Activated gamma-delta T cell (primary cell): ENCODE measurements at places on chromosomes 16 and 17.

DNA sequence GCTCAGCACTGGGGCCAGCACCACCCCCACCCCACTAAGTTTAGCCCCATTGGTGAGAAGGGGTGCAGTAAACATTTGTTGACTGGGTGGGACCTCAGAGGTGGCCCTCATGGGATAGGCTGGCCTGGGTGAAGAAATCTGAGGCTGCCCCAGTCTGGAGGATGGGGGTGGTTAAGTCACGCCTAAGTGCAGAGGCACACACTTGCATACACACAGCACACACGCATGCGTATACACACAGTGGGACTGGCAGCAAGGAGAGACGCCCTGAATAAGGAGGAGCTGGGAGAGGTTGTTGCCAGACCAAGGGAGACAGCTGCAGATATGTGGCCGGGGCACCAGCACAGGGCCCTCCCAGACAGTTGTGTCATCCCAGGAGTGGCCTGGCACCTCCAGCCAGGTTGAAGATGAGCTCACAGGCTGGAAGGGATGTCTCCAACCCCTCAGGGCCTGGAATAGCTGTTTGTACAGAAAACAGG lies 3.0 kb upstream of the BCAR1 start:
- no peak for DNase-seq

DNA sequence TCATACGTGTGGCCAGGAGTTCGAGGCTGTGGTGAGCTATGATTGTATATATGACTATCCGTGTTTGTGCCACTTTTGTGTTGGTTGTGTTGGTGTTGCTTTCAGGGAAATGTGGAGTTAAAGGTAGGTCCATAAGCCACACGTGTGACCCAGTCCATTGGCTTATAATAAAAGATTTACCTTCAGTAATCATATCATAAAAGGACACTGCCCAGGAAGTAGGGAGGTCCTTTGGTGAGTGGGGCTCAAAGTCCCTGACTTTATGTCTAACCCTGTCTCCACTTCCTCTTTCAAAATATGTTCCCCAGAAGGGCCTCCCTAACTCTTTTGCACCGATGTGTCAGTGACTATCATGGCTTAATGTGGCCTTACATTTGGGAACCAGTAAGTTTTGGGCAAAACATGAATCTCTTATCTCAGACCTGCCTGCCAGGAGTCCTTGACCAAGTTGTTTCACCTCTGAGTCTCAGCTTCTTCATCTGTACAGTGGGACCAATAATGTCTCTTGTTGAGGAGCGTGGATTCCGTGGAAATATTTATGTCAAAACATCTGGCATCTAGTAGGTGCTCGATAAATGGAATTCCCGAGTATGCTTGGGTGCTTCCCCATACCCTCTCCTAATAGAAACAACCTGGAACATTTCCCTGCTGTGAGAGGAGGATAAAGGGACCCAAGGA lies 4.8 kb downstream of the TNP2 start:
- no peak for DNase-seq

DNA sequence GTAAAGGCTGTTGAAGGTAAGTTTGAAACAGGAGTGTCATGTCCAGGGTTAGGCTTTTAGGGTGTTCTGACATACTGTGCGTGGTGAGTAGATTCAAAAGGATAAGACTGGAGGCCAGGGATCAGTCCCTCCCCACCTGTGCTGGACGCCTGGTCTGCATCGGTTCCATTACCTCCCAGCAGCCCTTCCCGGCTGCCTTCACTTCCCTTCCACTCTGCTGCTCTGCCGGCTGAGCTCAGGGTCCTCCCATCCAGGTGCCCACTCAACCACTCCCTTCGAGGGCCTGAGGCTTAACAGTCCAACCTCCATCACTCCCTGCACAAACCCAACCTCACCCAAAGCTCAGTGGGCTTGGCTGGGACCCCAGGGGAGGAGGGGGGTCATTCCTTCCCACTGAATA lies 4.1 kb upstream of the SLC5A10 start:
- DNase-seq, result no peak

- no peak for DNase-seq
Observed at GRCh38 chr16:29809031-29809747, 2.8 kb upstream of the PRRT2 start.

DNA sequence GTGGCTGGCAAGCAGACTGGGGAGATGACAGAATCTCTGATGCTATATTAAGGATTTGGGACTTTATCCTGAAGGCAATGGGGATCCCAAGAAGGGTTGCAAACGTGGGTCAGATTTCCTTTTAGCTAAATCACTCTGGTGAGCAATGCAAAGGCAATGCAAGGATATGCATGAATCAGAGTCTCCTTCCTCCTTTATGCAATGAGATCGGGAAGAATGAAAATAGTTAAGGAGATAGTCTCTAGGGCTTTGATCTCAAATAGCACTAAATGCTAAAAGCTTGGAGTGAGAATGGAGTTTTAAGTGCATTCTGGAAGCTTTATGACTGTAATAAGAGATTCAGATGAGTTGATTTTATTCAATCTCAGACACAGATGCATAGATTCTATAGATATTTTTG lies 27.2 kb upstream of the SHISA9 start:
- no peak for DNase-seq

DNA sequence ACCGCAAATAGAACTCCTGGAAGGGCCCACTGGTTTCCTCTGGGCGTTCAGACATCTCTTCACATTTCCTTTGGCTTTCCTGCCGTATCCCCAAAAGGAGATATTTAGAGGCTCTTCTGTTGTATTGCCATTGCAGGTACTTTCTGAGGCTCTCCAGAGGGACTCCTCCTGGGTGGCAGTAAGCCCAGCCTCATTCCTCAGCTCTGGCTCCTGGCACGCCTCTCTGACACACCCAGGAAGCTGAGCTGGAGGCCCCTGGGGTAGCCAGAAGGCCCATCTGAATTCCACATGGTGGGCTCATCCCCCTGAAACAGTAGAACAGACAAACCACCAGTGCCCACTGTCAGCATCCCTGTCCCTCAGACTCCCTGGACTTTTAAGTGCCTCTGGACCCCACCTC lies 206.7 kb downstream of the PARN start:
- no peak for DNase-seq

DNA sequence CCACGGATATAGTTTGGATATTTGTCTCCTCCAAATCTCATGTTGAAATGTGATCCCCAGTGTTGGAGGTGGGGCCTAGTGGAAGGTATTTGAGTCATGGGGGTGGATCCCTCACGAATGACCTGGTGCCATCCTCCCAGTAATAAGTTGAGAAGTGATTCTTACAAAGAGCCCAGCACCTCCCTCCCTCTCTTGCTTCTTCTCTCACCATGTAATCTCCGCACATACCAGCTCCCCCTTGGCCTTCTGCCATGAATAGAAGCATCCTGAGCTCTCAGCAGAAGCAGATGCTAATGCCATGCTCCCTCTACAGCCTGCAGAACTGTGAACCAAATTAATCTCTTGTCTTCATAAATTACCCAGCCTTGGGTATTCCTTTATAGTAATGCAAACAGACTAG lies 41.9 kb upstream of the RBBP6 start:
- no peak for DNase-seq

- no peak for DNase-seq
Observed at GRCh38 chr16:10964891-10965326, 20.5 kb downstream of the CLEC16A start.

- DNase-seq, result no peak
Observed at GRCh38 chr16:56475201-56475600, 23.8 kb downstream of the OGFOD1 start.

DNA sequence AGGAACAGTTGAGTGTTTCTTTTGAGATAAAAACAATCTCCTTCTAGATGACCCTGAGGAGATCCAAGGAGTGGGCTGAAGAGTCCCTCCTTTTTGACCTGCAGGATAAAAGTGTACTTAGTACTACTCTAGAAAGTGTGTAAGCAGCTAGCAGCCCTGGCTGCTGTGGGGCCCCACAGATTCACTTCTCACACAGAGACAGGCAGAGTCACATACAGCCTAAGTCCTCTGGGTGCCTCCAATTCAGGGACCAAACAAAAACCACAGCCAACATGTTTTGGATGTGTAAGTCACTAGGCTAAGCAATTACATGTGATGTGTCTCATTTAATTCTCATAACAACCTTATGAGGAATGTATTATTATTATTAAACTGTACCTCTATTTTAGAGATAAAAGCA lies 97.1 kb downstream of the TMEM100 start:
- no peak for DNase-seq

- no peak for DNase-seq
Observed at GRCh38 chr17:42547001-42547461, 5.7 kb upstream of the HSD17B1 start.

DNA sequence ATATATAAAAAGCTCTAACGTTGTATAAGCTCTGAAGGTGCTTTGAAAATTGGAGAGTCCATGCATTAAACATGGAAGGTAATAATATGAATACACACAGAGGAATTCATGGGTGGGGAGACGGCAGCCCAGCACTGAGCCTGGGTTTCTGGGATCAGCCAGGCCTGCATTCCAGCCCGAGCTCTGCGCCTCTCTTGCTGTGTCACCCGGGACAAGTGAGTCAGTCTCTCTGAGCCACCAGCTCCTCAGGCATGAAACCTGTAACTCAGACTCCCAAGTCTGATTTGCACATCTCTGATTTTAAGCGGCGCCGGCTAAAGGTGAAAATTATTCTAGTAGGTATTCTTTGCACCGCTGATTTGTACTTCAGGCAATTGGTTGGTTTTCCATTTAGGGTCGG lies 238.8 kb downstream of the MRTFB start:
- no peak for DNase-seq

GRCh38 chr16:90040152-90041023 lies 21.1 kb upstream of the DBNDD1 start:
- no peak for DNase-seq

- no peak for DNase-seq
Observed at GRCh38 chr17:63841350-63842172, 924 bp downstream of the SMARCD2 start.

GRCh38 chr16:83619381-83620150 lies 188.2 kb upstream of the HSBP1 start:
- DNase-seq, result no peak

- no peak for DNase-seq
Observed at GRCh38 chr16:78633551-78633950, 534.1 kb downstream of the WWOX start.

DNA sequence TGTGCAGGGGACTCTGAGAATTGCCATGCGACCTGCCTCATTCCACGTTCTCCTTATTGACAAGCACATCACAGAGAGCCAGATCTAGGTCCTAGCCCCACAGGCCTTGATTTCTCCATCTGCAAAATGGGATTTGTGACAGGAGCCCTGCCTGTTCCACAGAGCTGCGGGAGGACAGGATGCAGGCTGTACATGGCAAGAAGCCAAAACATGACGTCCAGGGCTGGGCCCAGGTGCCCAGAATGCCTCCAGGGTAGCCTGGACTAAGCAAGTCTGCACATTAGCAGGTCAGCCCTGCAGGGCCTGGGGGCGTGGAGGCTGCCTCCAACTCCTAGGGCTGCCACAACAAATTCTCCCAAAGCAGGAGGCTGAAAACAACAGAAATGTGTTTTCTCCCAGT lies 235.7 kb upstream of the SDK2 start:
- no peak for DNase-seq

- DNase-seq, result no peak
Observed at GRCh38 chr16:55333684-55334083, 9.7 kb downstream of the IRX6 start.

DNA sequence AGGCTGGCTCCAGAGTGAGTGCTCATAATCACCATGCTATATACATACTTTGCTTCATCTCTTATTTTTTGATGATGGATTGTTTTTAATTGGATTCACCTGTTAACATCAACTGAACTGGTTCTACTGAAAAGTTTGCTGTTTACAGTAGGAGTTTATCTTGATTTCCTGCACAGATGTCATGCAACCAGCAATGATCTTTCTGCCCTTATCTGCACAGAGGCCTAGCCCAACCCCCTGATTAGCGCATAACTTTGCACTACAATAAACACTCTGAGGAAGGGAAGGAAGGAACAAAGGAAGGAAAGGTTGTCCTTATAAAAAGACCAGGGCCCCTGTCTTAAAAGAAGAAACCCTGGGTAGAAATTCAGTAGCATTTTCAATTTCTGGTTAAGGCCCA lies 152.9 kb downstream of the RGS9 start:
- DNase-seq, result no peak
